Activated T-helper 2 cell treated with anti-CD3 and anti-CD28 coated beads, Interferon-gamma antibody, Interleukin-2, Interleukin-4, amounts not matched to agents 10 μg/mL and 5 μg/mL and 100 μg/mL, durations not matched to agents 14 hours and 24 hours and 36 hours (primary cell): ENCODE measurements at places on chromosomes 16 and 17.

GRCh38 chr17:35337364-35337763, 36.1 kb downstream of the SLFN11 start:
- peaks cover 3% of the 10 kb centered on the region for H3K27me3 ChIP-seq
- H3K4me3 ChIP-seq, result no peak overlapping the region
- H3K36me3 ChIP-seq, result peaks cover 44% of the 10 kb centered on the region
- H3K27ac ChIP-seq, result no peak overlapping the region

GRCh38 chr17:45722161-45722560, 62.0 kb upstream of the CRHR1 start:
- no peaks in the 10 kb centered on the region for H3K36me3 ChIP-seq
- peaks cover 34% of the 10 kb centered on the region for H3K27me3 ChIP-seq
- DNase-seq, result no peak
- H3K27ac ChIP-seq, result no peak overlapping the region
- H3K4me3 ChIP-seq, result no peak overlapping the region

GRCh38 chr16:53518550-53519416, 15.8 kb upstream of the AKTIP start:
- peaks cover 10% of the 10 kb centered on the region for H3K36me3 ChIP-seq
- peak overlapping the region; percentile 66 for H3K4me3 ChIP-seq
- H3K27ac ChIP-seq, result peak overlapping the region; percentile 62
- peaks cover 47% of the 10 kb centered on the region for H3K4me1 ChIP-seq
- H3K27me3 ChIP-seq, result no peaks in the 10 kb centered on the region

- H3K4me3 ChIP-seq, result no peak overlapping the region
- peaks cover 1% of the 10 kb centered on the region for H3K27me3 ChIP-seq
- H3K36me3 ChIP-seq, result no peaks in the 10 kb centered on the region
- H3K4me1 ChIP-seq, result no peaks in the 10 kb centered on the region
- no peak for DNase-seq
- no peak overlapping the region for H3K27ac ChIP-seq
Measured at GRCh38 chr16:55018881-55019280, 88.2 kb downstream of the IRX5 start.

DNA sequence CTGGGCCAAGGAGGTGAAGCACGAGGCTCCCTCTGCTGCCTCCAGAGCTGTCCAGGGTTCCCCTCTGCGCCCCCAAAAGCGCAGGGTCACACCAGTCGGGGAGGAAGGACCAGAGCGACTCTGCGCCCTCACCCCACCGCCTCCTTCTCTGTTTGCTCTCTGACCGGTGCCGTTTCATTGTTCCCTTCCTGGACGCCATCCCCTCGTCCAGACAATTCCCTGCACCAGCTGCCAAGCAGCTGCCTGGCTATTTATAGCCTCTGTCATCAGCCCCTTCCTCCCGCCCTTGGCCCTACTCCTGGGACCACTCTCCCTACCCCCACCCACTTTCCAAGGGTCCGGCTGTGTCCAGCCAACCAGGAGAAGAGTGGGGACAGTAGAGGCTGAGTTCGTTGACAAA, 68.8 kb upstream of the CREBBP start:
- DNase-seq, result no peak
- H3K4me3 ChIP-seq, result no peak overlapping the region
- no peaks in the 10 kb centered on the region for H3K36me3 ChIP-seq
- H3K4me1 ChIP-seq, result peaks cover 2% of the 10 kb centered on the region
- peaks cover 16% of the 10 kb centered on the region for H3K27me3 ChIP-seq
- no peak overlapping the region for H3K27ac ChIP-seq

- H3K4me1 ChIP-seq, result peaks cover 30% of the 10 kb centered on the region
- no peaks in the 10 kb centered on the region for H3K36me3 ChIP-seq
- no peak overlapping the region for H3K27ac ChIP-seq
- no peak overlapping the region for H3K4me3 ChIP-seq
- DNase-seq, result no peak
- H3K27me3 ChIP-seq, result peaks cover 7% of the 10 kb centered on the region
Measured at GRCh38 chr17:37823996-37824395, 79.1 kb upstream of the HNF1B start.

DNA sequence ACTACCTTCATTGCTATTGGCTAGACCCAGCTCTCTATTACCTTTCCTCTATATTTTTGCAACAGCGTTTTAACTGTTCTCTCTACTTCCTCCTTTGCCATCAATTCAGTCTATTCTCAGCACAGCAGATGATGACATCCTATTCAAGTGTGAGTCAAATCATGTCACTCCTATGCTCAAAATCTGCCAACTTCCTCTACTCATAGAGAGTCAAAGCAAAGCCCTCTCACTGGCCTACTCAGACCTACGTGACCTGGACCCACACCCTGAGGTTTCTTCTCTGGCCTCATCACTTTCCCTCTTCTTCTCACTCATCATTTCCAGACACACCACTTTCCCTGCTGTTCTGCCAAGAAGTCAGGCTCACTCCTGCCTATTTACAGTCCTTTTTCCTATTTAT, 289.0 kb upstream of the AXIN2 start:
- peaks cover 3% of the 10 kb centered on the region for H3K4me1 ChIP-seq
- no peaks in the 10 kb centered on the region for H3K27me3 ChIP-seq
- no peak for DNase-seq

DNA sequence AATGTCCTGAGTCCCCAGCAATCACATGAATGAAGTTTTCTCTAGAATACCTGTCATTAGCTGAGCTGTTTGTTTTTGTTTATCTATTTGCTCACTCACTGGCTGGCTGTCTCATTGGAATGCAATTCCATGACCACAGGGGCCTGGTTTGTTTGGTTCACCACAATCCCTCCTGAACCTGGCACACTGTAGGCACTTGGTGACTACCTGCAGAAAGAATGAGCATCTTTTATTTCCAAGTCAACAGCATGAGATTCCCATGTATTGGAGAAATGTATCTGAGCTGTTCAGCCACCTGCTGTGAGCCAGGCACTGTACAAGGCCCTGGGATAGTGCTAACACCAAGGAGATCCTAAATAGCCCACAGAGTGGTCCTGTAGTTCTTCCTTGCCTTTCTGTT, 345.1 kb downstream of the XYLT1 start:
- no peak overlapping the region for H3K4me3 ChIP-seq
- H3K27ac ChIP-seq, result no peak overlapping the region
- H3K4me1 ChIP-seq, result peaks cover 4% of the 10 kb centered on the region
- H3K36me3 ChIP-seq, result peaks cover 76% of the 10 kb centered on the region
- no peak for DNase-seq

- no peaks in the 10 kb centered on the region for H3K4me1 ChIP-seq
- H3K36me3 ChIP-seq, result peaks cover 25% of the 10 kb centered on the region
- DNase-seq, result no peak
- H3K27me3 ChIP-seq, result no peaks in the 10 kb centered on the region
Measured at GRCh38 chr16:56823081-56823733, 41.8 kb upstream of the SLC12A3 start.

DNA sequence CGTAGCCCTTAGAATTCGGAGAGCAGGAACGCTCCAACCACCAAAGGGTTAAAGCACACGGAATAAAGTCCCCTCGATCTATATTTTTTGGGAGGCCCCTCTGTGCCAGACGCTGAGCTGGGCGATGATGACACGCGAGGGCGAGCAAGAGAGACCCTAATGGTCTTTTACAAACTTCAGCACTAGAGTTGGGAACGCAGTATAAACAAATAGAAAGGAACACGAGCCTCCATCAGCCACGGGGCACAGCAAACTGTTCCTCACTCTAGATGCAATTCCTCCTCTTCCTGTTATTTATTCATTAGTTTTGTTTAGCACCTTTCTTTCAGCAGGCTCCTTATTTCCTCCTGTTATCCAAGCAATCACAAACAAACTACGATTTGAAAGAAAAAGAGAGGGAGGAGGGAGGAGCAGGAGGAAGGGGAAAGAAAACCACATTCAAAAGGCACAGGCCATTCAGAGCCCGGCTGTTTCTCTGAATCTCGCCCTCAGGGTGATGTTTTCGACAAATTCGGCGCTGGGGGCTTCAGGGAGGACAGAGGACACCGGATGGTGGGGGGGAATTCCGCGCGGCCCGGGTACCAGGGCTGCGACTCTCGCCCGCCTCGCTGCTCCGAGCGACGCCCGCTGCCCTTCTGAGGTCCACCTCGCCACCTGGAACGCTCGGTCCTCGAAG, 1.6 kb downstream of the TOX3 start:
- H3K4me1 ChIP-seq, result no peaks in the 10 kb centered on the region
- H3K36me3 ChIP-seq, result no peaks in the 10 kb centered on the region
- H3K27me3 ChIP-seq, result peaks cover 31% of the 10 kb centered on the region
- DNase-seq, result no peak
- no peak overlapping the region for H3K27ac ChIP-seq

GRCh38 chr16:81307770-81308169, 7.0 kb upstream of the GAN start:
- no peak overlapping the region for H3K27ac ChIP-seq
- DNase-seq, result no peak
- H3K4me3 ChIP-seq, result no peak overlapping the region
- H3K27me3 ChIP-seq, result peaks cover 3% of the 10 kb centered on the region

DNA sequence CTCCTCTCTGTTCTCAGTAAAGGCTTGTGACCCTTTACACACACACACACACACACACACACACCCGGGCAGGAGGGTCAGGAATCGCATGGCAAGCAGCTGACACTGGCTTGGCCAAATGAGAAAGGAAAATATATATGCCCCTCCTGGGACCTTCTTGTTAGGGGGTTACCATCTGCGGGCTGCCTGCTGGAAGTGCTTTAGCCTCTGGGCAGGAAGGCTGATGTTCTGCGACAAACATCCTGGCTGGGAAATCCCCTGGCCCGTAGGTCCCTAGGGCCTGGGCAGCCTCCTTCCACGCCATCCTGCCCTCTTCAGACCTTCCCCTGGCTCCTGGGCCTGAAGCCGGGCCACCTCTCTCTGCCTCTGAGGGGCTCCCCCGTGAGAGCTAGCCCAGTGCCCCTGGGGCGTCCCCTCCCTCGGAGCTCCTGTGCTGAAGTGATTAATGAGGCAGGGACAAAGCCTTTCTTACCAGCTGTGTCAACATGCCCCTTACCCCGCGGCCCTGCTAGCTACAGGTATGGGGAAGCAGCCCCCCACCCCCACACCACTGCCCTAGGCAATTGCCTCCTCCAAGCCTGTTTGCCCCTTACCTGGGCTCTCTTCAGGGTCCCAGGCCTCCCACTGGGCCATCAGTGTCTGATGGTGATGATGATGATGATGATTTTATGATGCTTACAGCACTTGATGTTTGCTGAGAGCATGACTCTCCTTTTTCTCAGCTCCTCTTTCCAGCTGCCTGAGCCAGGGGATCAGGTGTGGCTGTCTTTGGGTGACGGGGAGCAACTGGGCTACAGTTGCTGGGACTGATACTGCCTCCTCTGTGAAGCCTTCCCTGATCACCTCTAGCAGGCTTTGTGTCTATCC, 32.8 kb upstream of the ETV4 start:
- peak; percentile 14 for DNase-seq
- peaks cover 22% of the 10 kb centered on the region for H3K4me1 ChIP-seq
- peak overlapping the region; percentile 59 for H3K27ac ChIP-seq
- no peak overlapping the region for H3K4me3 ChIP-seq
- no peaks in the 10 kb centered on the region for H3K36me3 ChIP-seq

- H3K36me3 ChIP-seq, result no peaks in the 10 kb centered on the region
- no peak overlapping the region for H3K27ac ChIP-seq
- H3K4me3 ChIP-seq, result no peak overlapping the region
Measured at GRCh38 chr16:81071805-81072204, 5.2 kb downstream of the C16orf46 start.

- peaks cover 94% of the 10 kb centered on the region for H3K36me3 ChIP-seq
- H3K4me3 ChIP-seq, result no peak overlapping the region
- H3K4me1 ChIP-seq, result peaks cover 10% of the 10 kb centered on the region
- no peaks in the 10 kb centered on the region for H3K27me3 ChIP-seq
- no peak overlapping the region for H3K27ac ChIP-seq
Measured at GRCh38 chr16:85908444-85908843, 9.5 kb downstream of the IRF8 start.

DNA sequence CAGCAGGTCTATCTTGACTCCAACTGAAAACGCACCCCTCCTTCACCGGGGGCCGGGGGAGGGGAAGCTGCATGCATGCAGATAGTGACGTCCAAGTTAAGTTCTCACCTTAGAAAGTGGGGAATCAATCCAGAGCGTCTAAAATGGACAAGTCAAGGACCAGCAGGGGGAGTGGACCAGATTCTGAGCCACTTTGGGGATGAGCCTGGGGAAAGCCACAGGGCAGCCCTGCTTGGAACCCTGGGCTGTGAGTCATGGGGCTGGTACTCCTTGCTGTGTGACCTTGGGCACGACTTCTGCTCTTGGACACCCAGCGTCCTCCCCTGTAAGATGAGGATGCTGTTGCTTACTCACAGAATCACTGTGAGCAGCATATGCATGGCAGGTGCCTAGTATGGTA, 9.1 kb downstream of the TNFRSF13B start:
- H3K4me1 ChIP-seq, result no peaks in the 10 kb centered on the region
- peaks cover 32% of the 10 kb centered on the region for H3K27me3 ChIP-seq
- H3K36me3 ChIP-seq, result no peaks in the 10 kb centered on the region
- H3K4me3 ChIP-seq, result no peak overlapping the region
- H3K27ac ChIP-seq, result no peak overlapping the region

- no peak overlapping the region for H3K4me3 ChIP-seq
- no peaks in the 10 kb centered on the region for H3K4me1 ChIP-seq
- no peaks in the 10 kb centered on the region for H3K27me3 ChIP-seq
- DNase-seq, result no peak
- H3K36me3 ChIP-seq, result no peaks in the 10 kb centered on the region
Measured at GRCh38 chr17:73414171-73414955, 102.6 kb upstream of the CDC42EP4 start.

- no peak overlapping the region for H3K27ac ChIP-seq
- H3K36me3 ChIP-seq, result no peaks in the 10 kb centered on the region
- H3K4me3 ChIP-seq, result no peak overlapping the region
- DNase-seq, result no peak
- no peaks in the 10 kb centered on the region for H3K27me3 ChIP-seq
Measured at GRCh38 chr16:47991491-47991890, 164.3 kb downstream of the ABCC12 start.

DNA sequence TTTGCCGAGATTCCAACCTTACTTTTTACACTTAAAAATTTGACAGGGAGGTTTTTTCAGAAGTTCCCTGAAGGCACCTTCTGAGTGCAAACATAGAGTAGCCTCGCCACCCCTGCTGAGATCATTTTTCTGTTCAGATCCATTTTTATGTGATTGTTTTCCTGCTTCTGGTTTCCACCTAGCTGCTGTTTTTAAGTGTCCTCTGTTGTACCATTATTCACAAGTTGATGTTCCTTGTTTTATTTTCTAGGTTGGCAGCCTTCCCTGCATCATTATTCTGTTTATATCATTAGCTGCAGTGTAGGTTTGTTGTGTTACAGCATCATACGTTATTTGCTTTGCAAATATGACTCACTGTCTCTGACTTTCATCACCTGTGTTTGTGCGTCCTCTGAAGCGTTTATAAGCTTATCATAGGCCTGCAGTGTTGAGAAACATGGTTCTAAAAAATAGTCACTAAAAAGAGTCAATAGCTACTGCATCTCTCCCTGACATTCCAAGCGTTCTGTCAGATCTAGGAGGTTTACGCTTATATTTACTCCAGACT, 116.9 kb upstream of the CLEC3A start:
- H3K4me3 ChIP-seq, result no peak overlapping the region
- H3K27me3 ChIP-seq, result no peaks in the 10 kb centered on the region
- DNase-seq, result no peak
- H3K27ac ChIP-seq, result no peak overlapping the region
- H3K4me1 ChIP-seq, result no peaks in the 10 kb centered on the region

- peaks cover 38% of the 10 kb centered on the region for H3K27me3 ChIP-seq
- H3K36me3 ChIP-seq, result no peaks in the 10 kb centered on the region
- H3K27ac ChIP-seq, result no peak overlapping the region
- no peak overlapping the region for H3K4me3 ChIP-seq
Measured at GRCh38 chr17:74427048-74427762, 4.7 kb upstream of the GPRC5C start.

- peaks cover 19% of the 10 kb centered on the region for H3K4me1 ChIP-seq
- no peak overlapping the region for H3K27ac ChIP-seq
- H3K36me3 ChIP-seq, result no peaks in the 10 kb centered on the region
- H3K4me3 ChIP-seq, result peak overlapping the region; percentile 82
- DNase-seq, result peak; percentile 58
- peaks cover 88% of the 10 kb centered on the region for H3K27me3 ChIP-seq
Measured at GRCh38 chr17:49968405-49969133, 421 bp upstream of the DLX4 start.
